ENCODE measurements at places on chromosomes 1 and 21. TPM values are rescaled to one million over a fixed set of nuclear protein-coding genes. Genes with fewer than 3 reads are reported as not detected.

Gene NPPA
- polyA plus RNA-seq: 0.33 TPM

Gene SELP
- 4.1 TPM for polyA plus RNA-seq

Gene CRB1
- 2.5 TPM for polyA plus RNA-seq

DNA sequence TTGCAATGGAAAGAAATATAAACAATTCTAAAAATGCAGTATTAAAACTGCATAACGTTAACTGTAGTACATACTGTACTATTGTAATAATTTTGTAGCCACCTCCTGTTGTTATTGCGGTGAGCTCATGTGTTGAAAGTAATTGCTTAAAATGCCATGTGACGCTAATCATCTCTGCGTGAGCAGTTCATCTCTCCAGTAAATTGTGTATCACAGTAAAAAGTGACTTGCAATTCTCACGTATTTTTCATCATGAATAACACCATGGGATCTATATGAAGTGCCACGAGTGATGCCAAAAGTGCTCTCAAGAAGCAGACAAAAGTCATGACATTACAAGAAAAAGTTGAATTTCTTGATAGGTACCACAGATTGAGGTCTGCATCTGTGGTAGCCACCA, 82.4 kb upstream of the CYYR1 start:
- DNase-seq: no peak

DNA sequence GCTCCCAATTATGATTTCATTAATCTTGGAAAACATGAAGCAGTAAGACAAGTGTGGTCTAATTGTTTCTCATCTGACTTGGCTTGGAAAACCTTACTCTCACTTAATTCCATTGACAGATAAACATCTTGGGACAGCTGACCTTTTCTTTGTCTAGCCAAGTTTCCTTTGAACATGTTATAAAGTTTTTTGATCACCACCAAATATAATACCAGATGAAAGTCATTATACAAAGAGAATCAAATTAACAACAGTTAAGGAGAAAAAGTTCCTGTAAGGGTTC, 50.2 kb downstream of the ALG14 start:
- DNase-seq: no peak

DNA sequence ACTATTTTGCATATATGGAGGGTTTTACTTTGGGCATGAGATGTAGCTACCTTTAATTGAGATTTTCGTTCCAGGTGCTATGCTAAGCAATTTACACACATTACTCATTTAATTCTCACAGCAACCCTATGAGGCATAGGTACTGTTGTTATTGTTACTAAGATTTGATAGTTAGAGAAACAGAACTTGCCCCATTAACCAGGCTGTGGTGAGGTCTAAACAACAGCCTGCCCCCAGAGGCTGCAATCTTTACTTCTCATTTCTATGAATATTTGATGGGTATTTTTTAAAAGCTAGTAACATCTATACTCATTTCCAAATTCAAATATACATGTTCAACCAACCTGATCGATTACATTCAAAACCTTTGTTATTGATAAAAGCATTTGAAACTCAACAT, 155.6 kb downstream of the GALNT2 start:
- no peak for DNase-seq

DNA sequence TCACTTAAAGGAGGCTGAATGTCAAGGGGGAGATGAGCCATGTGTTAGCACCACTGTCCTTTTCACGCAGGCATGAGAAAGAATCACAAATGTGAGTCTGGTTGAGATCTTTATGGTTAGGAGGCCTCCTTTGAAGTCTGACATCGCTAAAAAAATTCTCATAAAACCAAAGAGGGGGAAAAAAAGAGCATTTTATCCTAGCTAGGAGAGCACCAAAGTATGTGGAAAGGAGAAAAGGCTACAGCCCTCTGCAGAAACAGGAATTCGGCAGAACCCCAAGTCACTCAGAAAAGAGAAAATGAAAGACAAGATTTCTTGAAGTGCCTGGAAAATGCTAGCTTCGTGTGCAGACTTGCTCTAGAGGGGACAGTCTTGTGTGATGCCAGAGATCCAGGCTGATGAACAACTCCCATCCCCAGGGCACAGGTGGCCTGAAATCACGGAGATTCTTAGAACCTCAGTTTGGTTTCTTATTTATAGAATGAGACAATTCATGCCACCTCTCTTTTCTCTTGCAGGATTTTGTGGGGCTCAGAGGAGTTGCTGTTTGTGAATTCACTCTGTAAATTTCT, 61.5 kb downstream of the RUNX1 start:
- no peak for DNase-seq

- DNase-seq: no peak
Observed at GRCh38 chr1:78322928-78323680, 167.7 kb upstream of the PTGFR start.

GRCh38 chr1:234327577-234328164, 45.6 kb upstream of the COA6 start:
- DNase-seq: no peak
